ENCODE measurements at places on chromosomes 5 and 9.

GRCh38 chr9:92760070-92760469, 4.6 kb downstream of the BICD2 start:
- peak; percentile 53 for DNase-seq

- no peak for DNase-seq
Observed at GRCh38 chr5:111993242-111993641, 236.2 kb upstream of the NREP start.

- no peak for DNase-seq
Observed at GRCh38 chr9:137030538-137031527, 1.1 kb downstream of the FUT7 start.

- DNase-seq: no peak
Observed at GRCh38 chr9:134847752-134848432, 32.7 kb upstream of the FCN2 start.

DNA sequence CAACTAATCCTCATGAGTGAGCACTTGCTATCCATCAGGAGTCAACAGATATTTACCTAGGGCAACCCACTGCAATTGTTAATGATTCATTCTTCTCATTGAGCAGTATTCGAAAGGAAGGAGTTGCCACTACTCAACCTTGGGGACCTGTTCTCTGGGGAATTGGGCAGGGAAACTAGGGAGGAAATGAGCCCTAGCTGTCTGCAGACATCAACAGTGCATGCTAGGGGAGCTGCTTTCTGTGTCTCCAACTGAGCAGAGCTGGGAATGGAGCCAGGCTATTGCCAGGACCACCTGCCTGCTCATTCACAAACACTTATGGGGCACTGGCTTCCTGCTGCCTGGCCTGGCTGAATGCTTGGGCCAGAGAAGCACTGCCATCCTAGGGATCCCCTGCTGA, 183.4 kb downstream of the TMEM38B start:
- DNase-seq: no peak

- DNase-seq: peak; percentile 41
Observed at GRCh38 chr9:129458155-129458661, 162.7 kb downstream of the C9orf50 start.

DNA sequence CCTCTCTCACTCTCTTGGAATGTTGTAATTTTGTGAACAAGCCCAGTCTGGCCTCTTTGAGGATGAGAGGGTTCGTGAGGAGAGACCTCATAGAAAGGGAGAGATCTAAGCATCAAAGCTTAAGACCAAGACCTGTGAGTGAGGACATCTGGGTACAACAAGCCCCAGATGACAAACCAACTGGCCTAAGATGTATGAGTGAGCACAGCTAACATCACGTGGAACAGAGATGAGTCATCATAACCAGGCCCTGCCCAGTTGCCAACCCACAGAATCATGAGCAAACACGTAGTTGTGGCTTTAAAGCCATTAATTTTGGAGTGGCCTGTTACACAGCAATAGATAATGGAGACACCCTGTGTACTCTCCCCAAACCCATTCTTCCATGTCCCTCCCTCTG, 439.1 kb upstream of the KIF2A start:
- no peak for DNase-seq

- no peak for DNase-seq
Observed at GRCh38 chr9:6584881-6585597, 60.5 kb downstream of the GLDC start.

GRCh38 chr9:4970970-4971641, 14.0 kb upstream of the JAK2 start:
- DNase-seq: no peak

DNA sequence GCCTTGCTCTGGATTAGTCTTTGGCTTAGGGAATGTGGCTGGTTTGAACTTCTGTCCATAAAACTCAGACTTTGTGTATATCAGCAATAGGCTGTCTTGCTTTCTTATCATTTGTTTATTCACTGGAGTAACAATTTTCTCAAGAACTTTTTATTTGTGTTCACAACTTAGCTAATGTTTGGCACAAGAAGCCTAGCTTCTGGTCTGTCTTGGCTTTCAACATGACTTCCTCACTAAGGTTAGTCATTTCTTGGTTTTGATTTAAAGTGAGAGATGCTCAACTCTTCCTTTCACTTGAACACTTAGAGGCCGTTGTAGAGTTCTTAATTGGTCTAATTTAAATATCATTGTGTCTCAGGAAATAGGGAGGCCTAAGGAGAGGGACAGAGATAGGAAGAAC, 4.9 kb downstream of the FBXO38 start:
- DNase-seq: no peak

- no peak for DNase-seq
Observed at GRCh38 chr5:138873466-138874221, 1.5 kb downstream of the LRRTM2 start.

DNA sequence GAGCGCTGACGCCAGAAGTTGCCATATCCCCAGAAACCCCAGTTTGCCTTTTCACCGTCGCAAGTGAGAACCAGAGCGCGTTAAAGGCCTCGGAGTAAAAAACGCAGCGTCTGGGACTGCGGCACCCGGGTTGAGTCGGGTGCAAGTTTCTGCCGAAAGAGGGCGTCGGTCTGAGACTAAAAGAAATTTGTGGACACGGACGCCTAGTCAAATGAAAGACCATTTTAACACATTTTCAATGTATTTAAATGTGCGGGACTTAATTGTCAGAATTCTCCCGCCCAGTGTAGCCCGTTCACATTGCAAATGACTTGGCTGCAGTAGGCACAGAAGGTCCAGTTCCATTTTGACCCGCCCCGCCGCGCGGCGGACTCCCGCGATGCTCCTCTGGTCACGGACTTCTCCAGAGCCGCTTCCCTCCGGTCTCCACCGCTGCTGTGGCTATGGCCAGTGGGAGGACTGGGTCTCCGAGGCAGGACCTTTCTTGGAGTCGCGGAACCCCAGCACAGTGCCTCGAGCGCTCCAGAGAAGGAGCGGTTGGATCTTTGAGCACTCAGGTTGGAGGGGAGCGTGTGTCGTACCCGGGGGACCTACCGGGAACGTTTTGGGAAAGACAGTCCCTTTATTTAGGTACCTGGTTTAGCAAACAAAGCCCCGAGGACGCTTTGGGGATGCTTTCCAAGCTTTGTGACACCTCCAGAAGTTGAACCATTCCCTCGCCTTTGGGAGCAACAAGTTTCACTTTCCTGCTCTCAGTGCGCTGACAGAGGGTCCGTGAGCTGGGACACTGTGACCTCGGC, 1.2 kb upstream of the NPR3 start:
- DNase-seq: peak; percentile 23

DNA sequence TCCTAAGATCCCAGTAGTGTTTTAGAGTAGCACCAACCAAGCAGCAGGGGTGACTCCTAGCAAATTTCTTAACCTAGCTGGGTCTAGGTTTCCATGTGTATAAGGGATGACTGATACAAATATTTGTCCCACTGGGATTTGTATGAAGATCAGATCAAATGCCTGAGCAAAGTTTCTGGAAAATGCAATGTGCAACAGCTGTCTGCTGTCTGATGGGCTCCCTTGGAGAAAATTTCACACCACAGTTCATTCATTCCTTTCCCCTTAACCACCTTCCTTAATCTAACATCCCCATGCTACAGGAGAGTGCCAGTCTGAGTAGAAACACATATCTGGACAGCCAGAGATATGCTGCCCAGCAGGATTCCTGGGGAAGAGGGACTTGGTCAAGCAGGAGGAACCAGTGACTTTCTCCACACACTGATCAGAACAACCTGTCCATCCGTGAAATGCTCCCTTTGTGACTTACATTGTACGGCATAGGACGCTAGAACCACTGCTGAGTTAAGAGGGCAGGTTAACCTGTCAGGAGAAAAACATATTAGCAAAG, 53.3 kb downstream of the PTPN3 start:
- DNase-seq: no peak

GRCh38 chr5:107487056-107487542, 183.6 kb downstream of the EFNA5 start:
- no peak for DNase-seq

DNA sequence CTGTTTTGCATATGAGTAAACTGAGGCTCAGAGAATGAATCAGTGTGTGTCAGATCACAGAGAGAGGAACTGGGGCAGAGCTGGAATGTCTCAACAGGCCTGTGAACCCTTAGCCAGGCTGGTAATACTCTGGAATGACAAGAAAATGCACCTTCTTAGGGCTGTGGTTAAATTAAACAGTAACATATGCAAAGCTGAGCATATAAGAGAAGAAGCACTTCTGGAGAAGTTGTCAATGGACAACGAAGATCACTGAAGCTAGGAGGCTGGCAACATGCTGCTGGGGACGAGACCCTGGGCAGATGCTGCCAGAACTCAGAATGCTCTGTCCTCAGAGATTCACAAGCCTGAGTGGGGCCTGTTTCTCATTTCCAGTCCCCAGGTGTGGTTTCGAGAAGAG, 64.6 kb upstream of the EPB41L4B start:
- no peak for DNase-seq

DNA sequence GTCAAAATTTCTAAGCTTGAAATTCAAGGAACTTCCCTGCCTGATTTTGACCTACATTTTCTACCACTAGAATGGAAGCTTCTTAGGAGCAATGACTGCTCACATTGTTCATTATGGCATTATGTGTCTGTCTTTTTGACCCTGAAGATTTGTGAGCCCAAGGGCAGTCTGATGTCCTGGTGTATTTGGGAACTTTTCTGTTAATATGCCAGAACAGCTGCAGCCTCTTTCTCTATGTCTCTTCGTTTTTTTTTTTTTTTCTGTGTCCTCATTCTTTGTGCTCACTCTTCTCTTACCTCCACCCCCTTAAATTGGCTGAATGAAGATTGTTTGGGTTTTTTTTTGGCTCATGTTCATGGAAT, 34.8 kb upstream of the TMC1 start:
- no peak for DNase-seq

GRCh38 chr9:80784647-80785046, 904.7 kb downstream of the TLE1 start:
- no peak for DNase-seq

DNA sequence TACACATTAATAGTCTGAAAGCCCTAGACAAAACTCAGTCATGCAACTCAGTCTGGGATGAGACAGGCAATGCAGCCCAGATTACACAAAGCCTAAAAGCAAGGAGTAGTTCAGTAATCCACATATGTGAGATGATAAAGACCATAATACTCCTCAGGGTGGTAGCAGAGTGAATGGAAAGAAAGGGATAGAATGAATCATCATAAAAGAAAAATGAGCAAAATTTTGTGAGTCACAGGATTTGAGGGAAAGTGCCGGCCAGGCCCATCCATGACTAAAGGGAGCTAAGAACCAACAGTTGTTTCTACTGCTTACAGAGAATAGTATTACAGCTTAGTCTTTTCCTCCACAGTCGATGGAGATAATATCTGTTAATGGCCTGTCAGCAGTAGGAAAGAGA, 90.0 kb upstream of the POU5F2 start:
- DNase-seq: no peak

DNA sequence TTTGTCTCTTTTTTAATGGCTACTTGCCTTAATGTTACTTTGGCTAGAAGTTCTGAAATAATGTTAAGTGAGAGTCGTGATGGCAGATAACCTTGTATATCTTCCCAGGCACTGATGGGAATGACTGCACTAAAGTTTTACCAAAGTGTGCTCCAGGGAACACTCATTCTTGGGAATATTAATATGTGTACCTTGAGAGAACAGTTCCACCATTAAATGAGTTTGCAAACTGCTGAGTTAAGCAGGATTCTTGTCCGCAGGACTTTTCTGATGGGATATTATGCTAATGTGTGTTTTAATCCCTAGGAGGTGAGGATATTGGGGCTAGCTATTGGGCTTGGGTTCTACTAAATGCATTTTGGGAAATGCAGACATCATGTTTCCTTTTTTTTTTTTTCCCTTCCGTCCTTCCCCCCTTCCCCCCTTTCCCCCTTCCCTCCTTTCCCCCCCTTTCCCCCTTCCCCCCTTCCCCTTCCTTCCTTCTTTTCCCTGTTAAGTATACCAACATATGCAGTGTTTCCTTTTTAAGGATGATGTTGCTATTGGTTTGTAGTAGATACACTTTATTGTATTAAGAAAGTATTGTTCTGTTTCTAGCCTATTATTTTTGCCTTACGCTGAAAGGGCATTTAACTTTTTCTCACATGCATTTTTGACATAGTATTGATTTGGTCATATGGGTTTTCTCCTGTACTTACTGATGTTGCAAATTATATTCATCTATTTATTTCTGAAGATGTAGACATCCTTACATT, 15.5 kb downstream of the ZBTB34 start:
- DNase-seq: no peak

- DNase-seq: peak; percentile 81
Observed at GRCh38 chr5:77086689-77087483, at the start of gene ZBED3. TSS of gene ZBED3 (minus strand) at chr5:77087285. CDS start at chr5:77077878, 9,407 bp downstream.

DNA sequence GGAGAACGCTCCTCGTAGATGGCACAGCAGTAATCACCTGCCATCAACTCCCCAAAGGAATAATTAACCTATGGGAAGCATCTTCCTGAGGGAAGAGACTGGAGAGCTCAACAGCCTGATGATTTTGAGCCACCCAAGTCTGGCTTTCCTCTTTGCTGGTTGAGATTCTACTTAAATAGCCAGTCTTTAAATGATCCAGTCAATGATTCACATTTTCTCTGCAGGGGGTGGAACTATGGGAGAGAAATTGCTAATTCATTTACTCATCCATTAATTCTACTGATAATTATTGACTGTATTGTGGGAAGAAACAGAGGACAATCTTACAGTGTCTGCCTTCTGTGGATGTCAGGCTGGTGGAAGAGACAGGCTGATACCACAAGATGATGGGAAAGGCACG, 355.0 kb upstream of the PANK3 start:
- DNase-seq: no peak

DNA sequence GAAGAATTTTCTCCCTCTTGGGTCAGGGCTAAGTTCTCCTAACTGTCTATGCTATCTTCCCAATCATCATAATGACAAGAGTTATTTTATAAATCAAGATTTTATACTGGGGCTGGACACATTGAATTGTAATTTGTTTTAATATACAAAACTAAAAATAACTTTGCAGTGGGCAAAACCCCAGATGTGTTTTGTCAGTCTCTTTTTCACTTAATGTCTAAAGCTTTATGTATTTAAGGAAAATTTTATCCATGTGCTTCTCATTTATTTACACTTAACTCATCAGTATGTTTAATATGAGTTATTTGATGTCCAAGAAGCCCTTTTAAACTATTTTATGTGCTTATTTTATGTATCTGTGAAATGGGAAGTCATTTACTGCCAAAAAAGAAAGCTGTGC, 362.8 kb upstream of the ADAMTSL1 start:
- DNase-seq: no peak

- no peak for DNase-seq
Observed at GRCh38 chr5:160665460-160665859, 186.6 kb downstream of the ATP10B start.

DNA sequence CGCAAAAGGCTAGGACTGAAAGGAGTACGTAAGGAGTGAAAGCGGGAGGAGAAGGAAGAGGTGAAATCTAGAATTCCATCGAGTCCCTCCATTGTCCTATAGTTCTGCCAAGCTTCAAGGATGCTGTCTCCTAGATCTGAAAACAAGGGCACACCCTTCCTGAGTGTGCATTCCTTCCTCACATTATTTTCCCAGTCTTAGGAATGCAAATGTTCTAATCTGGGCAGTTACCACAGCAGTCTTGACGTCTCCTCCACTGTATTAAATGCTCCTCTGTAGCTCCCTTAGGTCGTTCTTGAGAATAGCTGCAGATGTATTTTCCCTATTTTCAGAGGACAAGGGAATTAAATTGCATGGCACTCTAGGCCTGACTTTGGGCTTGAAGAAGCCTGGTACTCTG, 127.6 kb downstream of the SLIT3 start:
- DNase-seq: no peak
